Activated CD4-positive, alpha-beta memory T cell treated with anti-CD3 and anti-CD28 coated beads for 36 hours (primary cell): ENCODE measurements at places on chromosomes 7 and 10. TPM values are rescaled to one million over a fixed set of nuclear protein-coding genes. Genes with fewer than 3 reads are reported as not detected.

DNA sequence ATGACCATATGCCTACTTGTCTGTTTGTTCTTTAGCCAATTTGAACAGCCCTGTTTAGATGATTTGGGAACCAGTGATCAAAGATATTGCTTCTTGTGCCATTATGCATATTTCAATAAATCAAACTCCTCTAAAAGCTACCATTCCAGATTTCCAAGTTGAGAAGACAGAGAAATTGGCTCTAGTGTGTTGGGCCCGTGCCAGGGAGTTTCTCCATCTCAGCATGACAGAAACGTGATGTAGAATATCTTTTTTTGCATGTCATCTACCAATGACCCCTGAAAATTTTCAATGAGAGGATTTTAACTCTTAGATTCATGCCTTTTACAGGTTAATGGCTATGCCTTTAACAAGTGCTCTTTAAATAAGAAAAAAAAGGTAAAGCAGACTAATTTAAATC, 50.7 kb upstream of the CABCOCO1 start:
- no peak overlapping the region for H3K4me3 ChIP-seq
- no peaks in the 10 kb centered on the region for H3K36me3 ChIP-seq
- H3K4me1 ChIP-seq: no peaks in the 10 kb centered on the region
- no peak overlapping the region for H3K27ac ChIP-seq
- no peak for DNase-seq
- H3K27me3 ChIP-seq: peaks cover 5% of the 10 kb centered on the region

Gene STAM
- 29.9 TPM for total RNA-seq

Gene SFTPA2
- total RNA-seq: not detected

Gene PNLIPRP3
- total RNA-seq: not detected

Gene ADCK2
- 24.2 TPM for total RNA-seq

GRCh38 chr10:4001811-4002210, 216.8 kb upstream of the KLF6 start:
- peaks cover 8% of the 10 kb centered on the region for H3K36me3 ChIP-seq
- no peak overlapping the region for H3K27ac ChIP-seq
- no peak overlapping the region for H3K4me3 ChIP-seq
- no peak for DNase-seq
- H3K4me1 ChIP-seq: peaks cover 6% of the 10 kb centered on the region
- H3K27me3 ChIP-seq: no peaks in the 10 kb centered on the region

- no peak for DNase-seq
- no peak overlapping the region for H3K27ac ChIP-seq
- H3K27me3 ChIP-seq: no peaks in the 10 kb centered on the region
- H3K4me3 ChIP-seq: no peak overlapping the region
Observed at GRCh38 chr10:21195252-21195651, 298.1 kb upstream of the NEBL start.

DNA sequence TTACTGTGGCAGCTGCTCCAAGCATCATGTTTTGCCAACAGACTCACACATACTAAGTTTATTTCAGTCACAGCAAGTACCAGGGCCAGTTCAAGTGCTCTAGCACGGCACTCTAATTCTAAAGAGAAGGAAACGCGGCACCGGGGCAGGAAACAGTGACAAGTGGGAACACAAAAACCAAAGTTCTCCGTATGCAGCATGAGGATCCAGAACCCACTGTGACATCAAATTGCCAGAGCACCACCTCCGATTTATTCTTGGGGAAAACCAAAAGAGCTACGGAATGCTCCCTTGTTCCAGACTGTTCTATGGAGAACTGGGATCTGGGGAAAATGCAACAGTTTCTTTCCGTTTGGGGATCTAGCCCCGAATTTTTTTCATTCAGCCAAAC, 448 bp upstream of the PTER start:
- peaks cover 38% of the 10 kb centered on the region for H3K4me1 ChIP-seq
- H3K36me3 ChIP-seq: peaks cover 27% of the 10 kb centered on the region
- H3K27ac ChIP-seq: peak overlapping the region; percentile 84
- no peaks in the 10 kb centered on the region for H3K27me3 ChIP-seq
- peak; percentile 46 for DNase-seq
- peak overlapping the region; percentile 86 for H3K4me3 ChIP-seq

DNA sequence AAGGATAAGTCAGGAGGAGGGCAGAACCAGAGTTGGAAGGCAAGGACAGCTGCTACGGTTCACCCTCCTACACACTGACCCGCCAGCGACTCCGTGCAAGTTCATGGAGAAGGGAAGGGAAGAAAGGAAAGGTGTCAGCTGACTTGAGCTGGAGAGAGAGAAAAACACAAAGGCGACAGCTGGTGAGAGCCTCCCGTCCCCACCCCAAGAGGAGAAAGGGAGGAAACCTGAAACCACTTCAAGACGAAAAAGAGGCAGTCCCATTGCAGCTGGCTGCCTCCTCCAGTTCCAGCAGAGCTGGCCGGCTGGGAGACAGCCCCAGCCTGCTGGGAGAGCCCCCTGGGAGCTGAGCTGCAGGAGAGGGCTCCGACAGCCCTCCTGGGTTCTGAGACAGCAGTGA, 75.2 kb downstream of the PARD3 start:
- H3K27ac ChIP-seq: no peak overlapping the region
- no peaks in the 10 kb centered on the region for H3K4me1 ChIP-seq
- no peak overlapping the region for H3K4me3 ChIP-seq
- H3K36me3 ChIP-seq: no peaks in the 10 kb centered on the region
- H3K27me3 ChIP-seq: peaks cover 26% of the 10 kb centered on the region

DNA sequence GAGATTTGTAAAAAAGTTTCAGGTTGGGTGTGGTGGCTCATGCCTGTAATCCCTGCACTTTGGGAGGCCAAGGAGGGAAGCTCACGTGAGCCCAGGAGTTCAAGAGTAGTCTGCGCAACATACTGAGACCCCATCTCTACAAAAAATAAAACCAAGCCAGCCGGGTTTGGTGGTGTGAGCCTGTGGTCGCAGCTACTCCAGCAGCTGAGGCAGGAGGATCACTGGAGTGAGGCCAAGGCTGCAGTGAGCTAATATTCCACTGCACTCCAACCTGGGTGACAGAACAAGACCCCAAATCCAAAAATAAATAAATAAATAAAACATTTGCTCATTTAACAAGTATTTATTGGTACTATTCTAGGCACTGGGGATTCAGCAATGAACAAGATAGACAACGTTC, 1.5 kb upstream of the CHCHD1 start:
- peak overlapping the region; percentile 88 for H3K4me3 ChIP-seq
- peaks cover 46% of the 10 kb centered on the region for H3K4me1 ChIP-seq
- H3K36me3 ChIP-seq: peaks cover 17% of the 10 kb centered on the region
- DNase-seq: no peak
- peak overlapping the region; percentile 90 for H3K27ac ChIP-seq
- no peaks in the 10 kb centered on the region for H3K27me3 ChIP-seq

DNA sequence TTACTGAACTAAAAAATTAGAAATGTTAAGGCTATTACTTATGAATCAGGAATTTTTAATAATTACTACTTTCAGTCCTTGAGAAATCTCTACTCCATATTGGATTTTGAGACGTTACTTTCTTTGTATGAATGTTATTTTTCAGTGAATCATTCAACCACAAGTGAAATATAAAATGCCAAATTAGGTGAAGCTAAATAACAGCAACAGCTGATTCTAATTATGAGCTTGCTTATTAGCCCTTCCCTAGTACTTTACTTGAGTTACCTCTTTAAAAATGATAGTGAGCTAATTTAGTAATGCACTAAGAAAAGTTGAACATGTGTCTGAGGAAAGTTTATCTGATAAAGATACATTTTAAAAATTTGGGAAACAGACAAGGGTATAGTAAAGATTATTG, 51.4 kb downstream of the PCGF5 start:
- no peak for DNase-seq
- peaks cover 11% of the 10 kb centered on the region for H3K36me3 ChIP-seq
- no peaks in the 10 kb centered on the region for H3K4me1 ChIP-seq

DNA sequence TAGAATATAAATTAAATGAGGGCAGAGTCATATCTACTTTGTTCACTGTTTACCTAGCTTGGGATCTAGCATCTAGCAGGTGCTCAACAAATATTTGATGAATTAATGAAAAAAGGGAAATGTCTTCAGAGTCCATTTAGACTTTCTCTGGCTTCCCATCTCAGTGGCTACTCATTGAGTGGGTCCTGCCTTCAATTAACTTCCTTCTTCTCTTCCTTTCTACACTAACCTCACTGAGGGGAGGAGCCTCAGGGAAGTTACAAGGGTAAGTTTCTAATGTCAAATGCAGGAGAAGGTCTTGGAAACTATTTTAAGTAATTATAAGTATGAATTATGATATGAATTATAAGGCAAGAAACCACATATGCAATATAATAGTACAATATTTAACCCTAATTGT, 28.2 kb upstream of the MPP7 start:
- no peaks in the 10 kb centered on the region for H3K36me3 ChIP-seq
- no peak for DNase-seq
- H3K4me3 ChIP-seq: peak overlapping the region; percentile 7
- no peaks in the 10 kb centered on the region for H3K27me3 ChIP-seq
- peak overlapping the region; percentile 86 for H3K27ac ChIP-seq

GRCh38 chr10:24969841-24970281, 17.5 kb upstream of the PRTFDC1 start:
- no peak for DNase-seq
- H3K4me1 ChIP-seq: peaks cover 2% of the 10 kb centered on the region
- H3K4me3 ChIP-seq: no peak overlapping the region

DNA sequence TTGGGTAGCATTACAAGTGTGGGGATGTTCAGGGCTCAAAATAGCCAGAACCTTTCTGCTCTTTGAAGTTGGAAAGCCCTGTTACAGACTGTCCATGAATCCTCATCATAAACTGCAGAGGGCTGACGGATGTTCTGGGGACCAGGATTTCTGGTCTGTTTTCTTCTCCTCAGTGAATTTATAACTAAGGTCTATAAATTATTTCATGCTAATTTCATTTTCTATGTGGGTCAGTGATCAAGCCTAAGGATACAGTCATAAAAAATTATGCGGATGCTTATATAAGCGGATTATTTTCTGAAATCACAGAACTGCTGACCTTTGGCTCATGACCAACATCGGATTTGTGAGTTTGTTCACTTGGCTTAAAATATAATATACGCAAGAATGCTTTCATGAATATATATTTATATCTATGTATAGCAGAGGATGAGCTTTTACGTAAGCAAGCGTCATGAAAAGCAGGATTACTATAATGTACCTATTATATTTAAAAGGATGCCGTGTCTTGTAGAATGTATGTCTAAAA, 263.7 kb downstream of the GLI3 start:
- no peaks in the 10 kb centered on the region for H3K36me3 ChIP-seq
- no peak overlapping the region for H3K4me3 ChIP-seq
- DNase-seq: no peak
- no peaks in the 10 kb centered on the region for H3K27me3 ChIP-seq
- no peak overlapping the region for H3K27ac ChIP-seq
- no peaks in the 10 kb centered on the region for H3K4me1 ChIP-seq

- H3K4me3 ChIP-seq: no peak overlapping the region
- no peaks in the 10 kb centered on the region for H3K4me1 ChIP-seq
- peaks cover 2% of the 10 kb centered on the region for H3K27me3 ChIP-seq
- H3K27ac ChIP-seq: no peak overlapping the region
- H3K36me3 ChIP-seq: no peaks in the 10 kb centered on the region
Observed at GRCh38 chr10:84844461-84844860, 516.1 kb downstream of the CCSER2 start.

- no peak for DNase-seq
- H3K36me3 ChIP-seq: peaks cover 47% of the 10 kb centered on the region
- no peak overlapping the region for H3K4me3 ChIP-seq
- H3K27ac ChIP-seq: no peak overlapping the region
- no peaks in the 10 kb centered on the region for H3K27me3 ChIP-seq
Observed at GRCh38 chr10:14925268-14925667, 28.6 kb downstream of the DCLRE1C start.

- no peak for DNase-seq
- no peaks in the 10 kb centered on the region for H3K27me3 ChIP-seq
- peaks cover 5% of the 10 kb centered on the region for H3K36me3 ChIP-seq
Observed at GRCh38 chr7:129748356-129749109, 137.0 kb downstream of the NRF1 start.

GRCh38 chr7:50470250-50471163, 20.4 kb upstream of the FIGNL1 start:
- H3K27ac ChIP-seq: no peak overlapping the region
- no peaks in the 10 kb centered on the region for H3K36me3 ChIP-seq
- H3K27me3 ChIP-seq: peaks cover 2% of the 10 kb centered on the region

DNA sequence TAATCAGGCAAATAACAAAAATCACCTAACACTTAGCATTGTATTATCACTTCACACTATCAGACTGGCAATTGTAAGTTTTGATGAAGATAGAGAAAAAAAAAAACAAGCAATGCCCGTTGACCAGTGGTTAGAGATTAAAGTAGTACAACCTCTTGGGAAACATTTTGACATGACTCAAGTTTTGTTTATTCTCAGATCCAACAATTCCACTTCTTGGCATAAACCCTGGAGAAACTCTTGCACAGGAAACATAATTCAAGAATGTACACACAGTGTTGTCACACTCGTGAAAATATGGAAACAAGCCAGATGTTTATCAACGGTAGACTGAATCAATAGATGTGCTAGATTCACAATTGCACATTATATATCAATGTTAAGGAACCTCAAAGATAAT, 37.2 kb downstream of the FRMD4A start:
- no peak for DNase-seq
- H3K4me3 ChIP-seq: no peak overlapping the region
- H3K27ac ChIP-seq: no peak overlapping the region
- peaks cover 5% of the 10 kb centered on the region for H3K36me3 ChIP-seq

Gene TRPV5
- not detected for total RNA-seq

DNA sequence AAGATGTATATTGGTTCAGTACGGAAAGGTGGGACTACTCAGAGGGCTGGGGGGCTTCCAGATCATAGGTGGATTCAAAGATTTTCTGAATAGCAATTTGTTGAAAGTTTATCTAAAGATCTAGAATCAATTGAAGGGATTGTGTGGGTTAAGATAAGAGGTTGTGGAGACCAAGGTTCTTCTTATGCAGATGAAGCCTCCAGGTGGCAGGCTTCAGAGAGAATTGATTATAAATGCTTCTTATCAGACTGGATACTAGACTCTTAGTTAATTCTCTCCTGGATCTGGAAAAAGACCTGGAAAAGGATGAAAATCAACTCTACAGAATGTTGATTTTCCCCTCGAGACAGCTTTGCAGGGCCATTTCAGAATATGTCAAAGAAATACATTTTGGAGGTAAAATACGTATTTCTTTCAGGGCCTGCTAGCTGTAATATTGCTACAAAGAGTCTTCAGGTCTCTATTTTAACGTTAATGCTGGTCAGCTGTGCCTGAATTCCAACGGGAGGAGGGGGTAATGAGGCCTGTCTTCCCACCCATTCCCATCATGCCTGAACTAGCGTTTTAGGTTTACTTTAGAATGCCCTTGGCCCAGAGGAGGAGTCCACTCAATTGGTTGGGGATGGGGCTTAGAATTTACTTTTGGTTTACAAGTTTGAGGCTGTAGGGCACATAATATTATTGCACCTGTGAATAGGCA, 12.8 kb upstream of the GPR15LG start:
- H3K4me1 ChIP-seq: peaks cover 17% of the 10 kb centered on the region
- H3K36me3 ChIP-seq: peaks cover 3% of the 10 kb centered on the region
- H3K27ac ChIP-seq: no peak overlapping the region
- H3K27me3 ChIP-seq: peaks cover 4% of the 10 kb centered on the region

Gene CRTAC1
- not detected for total RNA-seq

Gene KCND2
- not detected for total RNA-seq

GRCh38 chr10:97828721-97829120, 20.9 kb upstream of the GOLGA7B start:
- no peaks in the 10 kb centered on the region for H3K27me3 ChIP-seq
- no peak overlapping the region for H3K4me3 ChIP-seq
- H3K27ac ChIP-seq: no peak overlapping the region
- no peaks in the 10 kb centered on the region for H3K36me3 ChIP-seq
- peak; percentile 20 for DNase-seq
- H3K4me1 ChIP-seq: peaks cover 20% of the 10 kb centered on the region

Gene GRID2IP
- 0.21 TPM for total RNA-seq
